ENCODE measurements at places on chromosomes 1 and 21. TPM values are rescaled to one million over a fixed set of nuclear protein-coding genes. Genes with fewer than 3 reads are reported as not detected.

DNA sequence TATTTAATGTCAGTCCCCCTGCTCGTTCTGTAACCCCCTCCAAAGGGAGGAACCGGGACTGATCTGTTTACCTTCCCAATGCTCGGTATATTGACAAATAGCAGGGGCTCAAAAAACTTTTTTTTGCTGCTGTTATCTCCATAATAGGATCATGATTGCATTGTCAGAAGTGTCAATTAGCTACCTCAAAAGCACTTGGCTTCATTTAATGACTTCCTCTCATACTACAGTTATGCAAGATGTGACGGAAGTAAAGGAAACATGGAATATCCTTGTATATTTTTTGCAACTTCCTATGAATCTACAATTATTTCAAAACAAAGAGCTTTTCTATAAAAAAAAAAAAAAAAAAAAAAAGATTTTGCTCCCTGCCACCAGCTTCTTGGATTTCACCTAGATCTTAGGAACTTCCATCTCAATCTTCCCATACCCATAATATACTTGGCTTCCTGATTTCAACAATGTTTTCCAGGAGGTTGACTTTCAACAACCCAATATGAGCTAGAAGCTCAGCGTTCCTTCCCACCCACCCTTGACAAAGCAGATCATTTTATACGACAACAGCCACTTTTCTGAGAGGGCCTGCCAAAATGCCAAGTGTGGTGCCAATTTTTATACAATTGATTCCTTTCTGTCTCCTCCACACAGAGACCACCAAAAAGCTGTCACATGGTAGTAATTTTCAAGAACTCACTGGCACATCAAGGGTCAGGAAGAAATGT, 71.7 kb downstream of the SETD4 start:
- H3K4me3 ChIP-seq: no peak overlapping the region
- H3K36me3 ChIP-seq: no peaks in the 10 kb centered on the region
- DNase-seq: no peak
- H3K27me3 ChIP-seq: no peaks in the 10 kb centered on the region

GRCh38 chr1:95535614-95536013, 301.6 kb downstream of the RWDD3 start:
- no peaks in the 10 kb centered on the region for H3K27me3 ChIP-seq
- H3K4me3 ChIP-seq: no peak overlapping the region
- no peak for DNase-seq

TLCD4 gene
- 1.9 TPM for polyA plus RNA-seq

- H3K27ac ChIP-seq: no peak overlapping the region
- no peaks in the 10 kb centered on the region for H3K36me3 ChIP-seq
- H3K27me3 ChIP-seq: no peaks in the 10 kb centered on the region
- no peak for DNase-seq
These were observed 137.8 kb downstream of the SLC44A5 start for GRCh38 chr1:75472971-75473603.

- no peaks in the 10 kb centered on the region for H3K4me1 ChIP-seq
- H3K27ac ChIP-seq: no peak overlapping the region
- no peaks in the 10 kb centered on the region for H3K27me3 ChIP-seq
- no peak overlapping the region for H3K4me3 ChIP-seq
- H3K36me3 ChIP-seq: no peaks in the 10 kb centered on the region
These were observed 10.7 kb upstream of the ARHGEF11 start for GRCh38 chr1:157056269-157056668.

XPR1 gene
- polyA plus RNA-seq: 27.3 TPM

- H3K4me3 ChIP-seq: no peak overlapping the region
- H3K27me3 ChIP-seq: no peaks in the 10 kb centered on the region
- no peak overlapping the region for H3K27ac ChIP-seq
- H3K4me1 ChIP-seq: no peaks in the 10 kb centered on the region
These were observed 4.8 kb upstream of the CAMSAP2 start for GRCh38 chr1:200733907-200734306.

- H3K27ac ChIP-seq: no peak overlapping the region
- H3K4me1 ChIP-seq: no peaks in the 10 kb centered on the region
- DNase-seq: no peak
- no peaks in the 10 kb centered on the region for H3K27me3 ChIP-seq
- H3K36me3 ChIP-seq: peaks cover 29% of the 10 kb centered on the region
These were observed 14.2 kb downstream of the UTS2 start for GRCh38 chr1:7838714-7839113.

TMEM201 gene
- 6.0 TPM for polyA plus RNA-seq

OR2T11 gene
- not detected for polyA plus RNA-seq

DNA sequence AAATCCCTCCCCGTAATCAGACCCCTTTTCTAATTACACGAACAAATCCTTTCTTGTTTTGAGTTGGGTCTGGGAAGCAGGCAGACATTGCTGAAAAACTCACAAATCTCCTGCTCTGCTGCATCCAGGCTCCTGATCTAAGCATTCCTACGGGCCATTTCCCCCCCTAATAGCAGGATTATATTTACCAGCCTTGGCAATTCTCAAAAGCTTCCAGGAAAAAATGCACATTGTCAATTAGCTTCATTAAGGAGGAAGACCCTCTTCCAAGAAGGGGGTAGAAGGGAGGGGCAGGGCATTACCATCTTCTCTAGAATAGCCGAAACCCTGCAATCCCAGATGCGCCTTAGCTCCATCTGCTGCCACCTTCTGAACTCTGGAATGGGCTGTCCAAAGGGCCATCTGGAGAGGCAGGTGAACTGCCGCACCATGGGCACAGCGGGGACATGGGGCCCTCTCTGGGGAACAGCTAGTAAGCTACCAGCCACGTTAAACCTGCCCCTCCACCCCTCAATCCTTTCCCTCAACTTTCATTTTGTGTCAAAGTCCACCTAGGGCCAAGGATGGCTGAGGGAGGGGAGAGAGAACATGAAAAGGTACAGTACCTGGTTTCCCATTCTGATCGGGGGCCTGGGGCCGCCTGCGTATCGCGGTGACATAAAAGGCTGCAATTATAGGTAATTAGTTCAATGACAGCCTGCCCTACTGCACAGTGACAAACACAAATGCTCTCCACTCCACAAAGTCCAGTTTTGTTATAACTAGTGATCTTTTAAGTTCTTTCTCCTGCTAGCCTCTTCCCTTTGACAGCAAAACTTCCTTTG, 56.8 kb downstream of the MRPL37 start:
- peak overlapping the region; percentile 4 for H3K4me3 ChIP-seq
- H3K4me1 ChIP-seq: peaks cover 2% of the 10 kb centered on the region
- no peaks in the 10 kb centered on the region for H3K27me3 ChIP-seq
- H3K36me3 ChIP-seq: no peaks in the 10 kb centered on the region
- DNase-seq: peak; percentile 92
- H3K27ac ChIP-seq: peak overlapping the region; percentile 46

- H3K27me3 ChIP-seq: no peaks in the 10 kb centered on the region
- H3K27ac ChIP-seq: no peak overlapping the region
- no peak overlapping the region for H3K4me3 ChIP-seq
- no peaks in the 10 kb centered on the region for H3K36me3 ChIP-seq
- no peaks in the 10 kb centered on the region for H3K4me1 ChIP-seq
These were observed 30.5 kb downstream of the MROH7 start for GRCh38 chr1:54671985-54672608.

Data from small intestine (tissue), 16 donors.